ENCODE measurements at places on chromosomes 16 and 17.

- no peak for DNase-seq
Measured at GRCh38 chr17:27203241-27203640, 90.7 kb upstream of the WSB1 start.

DNA sequence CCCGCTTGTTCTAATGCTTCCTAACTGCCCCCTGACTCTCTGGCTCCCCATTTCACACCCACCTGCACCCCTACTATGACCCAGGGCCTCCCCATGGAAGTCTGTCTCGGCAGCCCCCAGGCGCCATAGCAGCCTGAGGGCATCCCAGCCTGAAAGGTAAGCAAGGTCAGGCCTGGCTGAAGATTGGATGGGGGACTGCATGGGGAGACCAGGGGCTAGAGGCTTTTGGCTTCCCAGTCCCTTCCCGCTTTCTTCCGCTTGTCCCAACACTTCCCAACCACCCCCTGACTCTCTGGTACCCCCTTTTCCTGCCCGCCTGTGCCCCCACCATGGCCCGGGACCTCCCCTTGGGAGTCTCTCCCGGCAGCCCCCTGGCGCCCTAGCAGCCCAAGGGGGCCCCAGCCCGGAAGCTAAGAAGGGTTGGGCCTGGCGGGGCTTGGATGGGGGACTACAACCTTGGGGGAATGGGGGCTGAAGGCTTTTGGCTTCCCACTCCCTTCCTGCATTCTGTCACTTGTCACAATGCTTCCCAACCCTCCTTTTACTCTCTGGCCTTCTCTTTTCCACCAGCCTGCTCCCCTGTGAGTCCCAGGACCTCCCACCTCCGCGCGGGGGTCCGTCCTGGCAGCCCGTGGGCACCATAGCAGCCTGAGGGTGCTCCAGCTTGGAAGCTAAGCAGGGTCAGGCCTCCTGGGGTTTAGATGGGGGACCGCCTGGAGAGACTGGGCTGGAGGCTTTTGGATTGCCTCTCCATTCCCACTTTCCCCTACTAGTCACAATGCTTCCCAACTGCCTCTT is 2288.4 kb downstream of the TP53TG3F start:
- no peak for DNase-seq

GRCh38 chr17:15944759-15945526 is at the start of gene ADORA2B:
Gene ADORA2B, plus strand, starts transcription at chr17:15945130. Its CDS starts 119 bp downstream, at chr17:15945249.
- no peak for DNase-seq

GRCh38 chr16:10528635-10529034 is 51.8 kb downstream of the EMP2 start:
- no peak for DNase-seq

DNA sequence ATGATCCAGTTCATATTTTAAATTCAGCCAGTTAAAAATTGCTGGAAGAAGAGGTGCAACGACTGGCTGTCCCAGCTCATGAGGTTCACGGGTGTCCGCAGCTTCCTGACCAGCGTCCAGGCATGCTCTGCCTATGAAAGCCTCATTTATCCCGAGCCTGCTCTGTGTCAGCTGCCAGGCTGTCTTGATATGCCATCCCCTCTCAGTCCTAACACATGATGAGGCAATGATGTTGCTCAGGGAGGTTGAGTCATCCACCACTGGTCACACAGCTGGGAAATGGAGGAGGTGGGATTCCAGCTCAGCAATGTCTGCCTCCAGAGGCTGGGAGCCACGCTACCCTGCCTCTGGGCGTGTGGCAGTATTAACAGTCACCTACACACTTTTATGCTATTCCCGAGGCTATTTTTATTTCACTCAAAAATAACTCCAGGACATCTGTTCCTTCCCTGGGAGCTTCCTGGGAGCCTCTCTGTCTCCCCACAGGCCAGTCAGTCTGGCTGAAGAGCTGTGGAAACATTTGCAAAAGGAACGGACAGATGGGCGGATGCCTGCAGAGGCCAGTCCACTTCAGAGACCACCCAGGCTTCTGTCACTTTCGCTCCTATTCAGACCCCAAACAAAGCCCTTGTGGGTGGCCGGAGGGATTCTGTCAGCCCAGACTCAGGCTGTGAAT is 22.5 kb downstream of the RAB11FIP4 start:
- DNase-seq = no peak

- DNase-seq = no peak
Measured at GRCh38 chr17:44829523-44830358, at the start of gene GJC1. Gene GJC1, minus strand, starts transcription at chr17:44830287. Its CDS starts 24,470 bp downstream, at chr17:44805817.

- no peak for DNase-seq
Measured at GRCh38 chr17:1146561-1147265, 33.1 kb downstream of the ABR start.

DNA sequence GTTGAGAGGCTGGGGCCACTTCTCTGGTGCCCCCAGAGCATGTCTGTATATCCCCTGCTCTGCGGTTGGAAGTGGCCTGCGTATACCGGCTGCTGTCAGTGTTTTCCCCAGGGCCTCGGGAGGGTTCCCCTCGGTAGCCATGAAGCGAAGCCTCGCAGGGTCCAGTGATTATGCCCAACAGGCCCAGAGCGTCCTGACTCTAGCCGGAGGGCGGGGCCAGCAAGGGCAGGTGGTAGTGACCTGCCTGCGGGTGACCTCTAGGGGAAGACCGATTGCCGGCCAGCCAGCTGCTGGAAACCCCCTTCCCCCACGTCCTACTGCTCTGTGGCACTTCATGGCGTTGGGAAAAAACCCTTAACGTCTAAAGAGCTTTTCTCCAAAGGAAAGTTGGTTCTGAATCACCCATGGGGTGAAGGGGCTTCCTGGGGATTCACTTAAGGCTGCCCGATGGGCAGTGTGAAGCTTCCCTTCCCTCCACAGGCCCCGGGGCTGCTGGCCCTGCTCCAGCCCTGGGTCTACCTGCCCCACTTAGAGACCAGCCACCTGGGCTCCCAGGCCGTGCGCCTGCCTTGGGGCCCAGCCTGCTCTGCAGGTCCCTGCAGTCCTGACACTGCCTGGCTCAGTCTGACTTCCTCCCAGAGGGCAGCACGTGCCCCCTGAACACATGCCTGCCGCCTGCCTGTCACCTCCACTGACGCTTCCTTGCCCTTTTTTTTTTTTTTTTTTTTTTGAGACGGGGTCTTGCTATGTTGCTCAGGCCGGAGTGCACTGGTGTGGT is 72.8 kb downstream of the SOCS1 start:
- no peak for DNase-seq

GRCh38 chr16:3304370-3304769 is 860 bp downstream of the TIGD7 start:
- no peak for DNase-seq

DNA sequence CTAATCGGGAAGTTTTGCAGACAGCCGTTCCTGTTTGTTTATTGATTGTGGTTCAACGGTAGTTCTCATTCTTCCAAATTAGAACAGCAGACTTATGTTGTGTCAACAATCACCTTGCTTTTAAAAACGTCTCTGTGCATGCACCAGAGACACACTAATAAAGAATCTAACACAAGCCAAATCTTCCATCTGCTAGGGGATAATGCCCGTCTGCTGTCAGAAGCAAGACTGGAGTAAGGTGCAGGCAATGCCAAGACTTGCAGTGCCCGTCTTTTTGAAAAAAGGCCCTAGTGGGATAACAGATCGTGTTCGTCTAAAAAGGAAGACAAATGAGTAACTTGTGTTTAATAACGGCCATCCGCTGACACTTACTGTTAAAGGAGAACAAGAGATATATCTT is 158.4 kb downstream of the KCNJ2 start:
- no peak for DNase-seq

GRCh38 chr17:27631411-27631760 is 398 bp downstream of the LGALS9 start:
- DNase-seq = no peak

- DNase-seq = no peak
Measured at GRCh38 chr17:80428796-80429195, 13.8 kb downstream of the ENDOV start.

DNA sequence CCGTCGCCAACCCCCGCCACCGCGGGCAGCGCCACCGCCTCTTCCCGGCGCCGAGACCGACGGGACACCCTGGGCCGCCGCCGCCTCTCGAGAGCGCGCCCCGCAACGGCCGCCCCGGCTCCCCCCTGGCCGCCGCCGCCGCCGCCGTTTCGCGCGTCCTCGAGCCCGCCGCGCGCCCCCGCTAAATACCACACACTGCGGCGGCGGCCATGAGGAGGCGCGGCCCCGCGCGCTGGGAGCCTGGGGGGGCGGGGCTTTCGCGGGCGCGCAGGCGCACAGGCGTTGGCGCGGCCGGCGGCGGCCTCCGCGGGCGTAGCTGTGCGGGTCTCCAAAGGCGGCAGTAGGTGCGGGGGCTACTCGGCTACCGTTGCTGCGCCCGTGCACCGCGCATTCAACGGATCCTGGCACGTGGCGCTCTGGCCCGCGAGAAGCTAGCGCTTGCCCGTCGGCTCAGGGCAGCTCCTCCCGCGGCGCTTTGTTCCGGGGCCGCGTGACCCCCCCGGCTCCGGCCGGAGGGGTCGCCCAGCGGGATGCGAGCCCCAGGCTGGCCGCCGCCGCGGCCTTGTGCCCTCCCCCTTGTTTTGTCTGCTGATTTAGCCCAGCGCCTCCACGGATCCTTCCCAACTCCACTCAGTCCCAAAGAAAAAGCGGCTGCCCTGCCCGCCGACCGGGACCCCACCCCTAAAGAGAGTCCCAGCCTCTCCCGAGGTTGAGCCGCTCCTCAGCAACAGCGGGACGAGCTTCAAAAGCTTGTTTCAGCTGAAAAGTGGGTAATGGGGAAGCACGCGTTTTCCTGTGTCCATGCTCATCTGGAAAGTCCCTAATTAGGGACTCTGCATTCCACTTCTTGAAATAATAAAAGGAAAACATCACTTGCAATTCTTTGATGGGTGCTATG is at the start of gene SIAH1:
Gene SIAH1, minus strand, starts transcription at position 161 of the 898 bp plus-strand sequence. CDS start 22,985 bp downstream, outside the sequence.
- DNase-seq = peak; percentile 90

DNA sequence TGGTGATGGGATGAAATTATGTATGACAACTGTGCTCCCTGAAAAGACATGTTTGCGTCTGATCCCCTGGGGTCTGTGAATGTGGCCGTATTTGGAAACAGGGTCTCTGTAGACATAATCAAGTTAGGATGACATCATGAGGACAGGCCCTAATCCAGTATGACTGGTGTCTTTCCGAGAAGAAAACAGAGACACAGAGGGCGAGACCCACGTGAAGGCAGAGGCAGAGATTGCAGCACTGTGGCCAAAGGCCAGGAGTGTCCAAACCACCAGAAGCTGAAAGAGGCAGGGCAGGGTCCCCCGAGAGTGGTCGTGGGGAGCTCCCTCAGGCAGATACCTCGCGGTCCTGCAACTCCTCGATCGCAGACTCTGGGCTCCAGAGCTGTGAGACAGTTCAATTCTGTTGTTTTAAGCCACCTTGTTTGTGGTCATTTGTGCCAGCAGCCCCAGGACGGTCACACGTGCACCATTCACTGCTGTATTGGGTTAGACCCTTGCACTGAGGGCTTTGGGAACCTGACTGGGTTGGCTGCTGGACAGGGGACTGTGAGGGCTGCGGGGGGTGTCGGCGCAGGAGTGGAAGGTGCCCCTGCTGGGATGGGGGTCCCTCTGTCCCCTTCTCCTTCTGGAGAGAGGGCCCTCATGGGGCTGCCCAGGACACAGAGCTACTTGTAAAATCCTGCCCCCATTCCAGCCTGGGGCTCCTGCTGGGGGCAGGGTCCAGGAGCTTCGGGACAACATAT is 27.7 kb downstream of the METRNL start:
- no peak for DNase-seq

DNA sequence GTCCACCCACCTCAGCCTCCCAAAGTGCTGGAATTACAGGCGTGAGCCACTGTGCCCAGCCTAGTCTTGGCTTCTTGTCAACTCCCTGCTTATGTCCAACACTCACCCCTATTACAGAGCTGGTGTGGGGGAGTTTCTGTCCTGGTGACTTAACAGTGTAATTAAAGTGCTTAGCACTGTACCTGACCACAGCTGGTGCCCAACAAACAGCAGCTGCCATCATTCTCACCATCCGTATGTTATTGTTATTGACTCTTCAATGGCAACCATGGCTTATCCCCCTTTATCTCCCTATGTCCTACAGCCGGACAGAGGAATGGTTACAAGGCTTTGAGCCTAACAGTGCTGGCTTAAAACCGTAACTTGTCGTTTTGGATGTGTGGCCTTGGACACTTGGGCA is 17.0 kb upstream of the BRCA1 start:
- no peak for DNase-seq

- DNase-seq = no peak
Measured at GRCh38 chr17:41060052-41060604, at the start of gene KRTAP2-3. Gene KRTAP2-3, minus strand, starts transcription at chr17:41060114. Its CDS starts 64 bp downstream, at chr17:41060050.

DNA sequence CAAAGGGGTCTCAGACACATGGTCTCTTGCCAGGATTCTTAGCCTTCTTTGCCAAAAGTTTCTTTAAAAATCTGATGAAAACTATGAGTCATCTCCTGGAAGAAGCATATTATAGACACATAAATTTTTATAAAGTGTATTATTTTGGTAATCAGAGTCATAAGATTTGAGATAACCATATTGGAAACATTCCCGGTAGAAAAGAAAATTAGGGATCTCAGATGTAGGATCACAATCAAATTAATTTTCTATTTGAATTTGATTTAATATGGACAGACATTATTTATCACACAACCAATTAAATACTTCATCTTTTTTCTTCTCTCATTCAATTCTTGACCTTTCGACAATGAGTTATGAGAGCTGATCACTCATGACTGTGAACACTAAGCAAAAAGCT is 347.7 kb upstream of the CDH8 start:
- no peak for DNase-seq

GRCh38 chr17:81901167-81902022 is 643 bp upstream of the NPB start:
- DNase-seq = no peak

DNA sequence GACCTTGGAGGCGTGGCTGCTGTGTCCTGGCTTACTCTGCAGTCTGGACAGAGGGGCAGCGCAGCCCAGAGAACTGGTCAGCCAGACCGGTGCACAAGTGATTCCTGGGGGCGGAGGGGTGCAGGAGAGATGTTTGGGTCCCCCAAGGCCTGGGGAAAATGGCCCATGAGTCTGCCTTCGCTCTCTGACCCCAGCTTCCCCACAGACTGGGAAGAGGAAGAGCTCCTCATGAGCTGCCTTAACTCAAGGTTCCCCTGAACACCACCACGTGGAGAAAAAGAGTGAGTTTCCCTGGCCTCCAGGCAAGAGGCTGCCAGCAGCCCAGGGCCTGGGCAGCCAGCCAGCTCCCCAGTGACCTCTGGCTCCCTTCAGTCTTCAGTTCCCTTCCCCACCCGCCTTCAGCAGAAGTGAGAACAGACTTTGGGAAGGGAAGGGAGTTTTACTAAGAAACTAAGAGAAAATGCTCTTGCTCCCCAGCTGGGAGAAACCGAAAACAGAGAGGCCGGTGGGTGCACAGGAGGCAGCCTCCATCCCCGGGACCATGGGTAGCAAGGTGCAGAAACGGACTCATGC is 2.0 kb upstream of the C17orf99 start:
- DNase-seq = no peak

DNA sequence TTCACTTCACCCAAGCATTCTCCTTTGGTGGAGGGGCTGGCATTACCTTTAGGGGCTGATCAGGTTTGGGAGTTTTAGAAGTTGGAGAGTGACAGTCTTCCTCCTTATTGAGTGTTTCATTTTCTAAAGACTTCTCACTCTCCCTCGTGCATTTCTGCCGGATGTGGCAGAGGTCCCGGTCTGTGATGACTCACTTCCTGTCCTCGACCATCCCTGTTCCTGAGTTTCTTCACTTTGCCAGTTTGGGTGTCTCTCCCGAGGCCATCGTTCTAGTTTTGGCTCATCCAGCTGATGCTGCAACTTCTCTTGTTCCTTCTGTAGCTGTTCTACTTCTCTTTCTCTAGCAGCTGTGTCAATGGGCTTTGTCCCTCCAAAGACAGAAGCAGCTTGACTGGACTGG is 104.3 kb downstream of the PHKB start:
- DNase-seq = no peak

- no peak for DNase-seq
Measured at GRCh38 chr16:48612611-48613010, 2.6 kb upstream of the N4BP1 start.
